ENCODE measurements at places on chromosomes 1 and 21. TPM values are rescaled to one million over a fixed set of nuclear protein-coding genes. Genes with fewer than 3 reads are reported as not detected.

DNA sequence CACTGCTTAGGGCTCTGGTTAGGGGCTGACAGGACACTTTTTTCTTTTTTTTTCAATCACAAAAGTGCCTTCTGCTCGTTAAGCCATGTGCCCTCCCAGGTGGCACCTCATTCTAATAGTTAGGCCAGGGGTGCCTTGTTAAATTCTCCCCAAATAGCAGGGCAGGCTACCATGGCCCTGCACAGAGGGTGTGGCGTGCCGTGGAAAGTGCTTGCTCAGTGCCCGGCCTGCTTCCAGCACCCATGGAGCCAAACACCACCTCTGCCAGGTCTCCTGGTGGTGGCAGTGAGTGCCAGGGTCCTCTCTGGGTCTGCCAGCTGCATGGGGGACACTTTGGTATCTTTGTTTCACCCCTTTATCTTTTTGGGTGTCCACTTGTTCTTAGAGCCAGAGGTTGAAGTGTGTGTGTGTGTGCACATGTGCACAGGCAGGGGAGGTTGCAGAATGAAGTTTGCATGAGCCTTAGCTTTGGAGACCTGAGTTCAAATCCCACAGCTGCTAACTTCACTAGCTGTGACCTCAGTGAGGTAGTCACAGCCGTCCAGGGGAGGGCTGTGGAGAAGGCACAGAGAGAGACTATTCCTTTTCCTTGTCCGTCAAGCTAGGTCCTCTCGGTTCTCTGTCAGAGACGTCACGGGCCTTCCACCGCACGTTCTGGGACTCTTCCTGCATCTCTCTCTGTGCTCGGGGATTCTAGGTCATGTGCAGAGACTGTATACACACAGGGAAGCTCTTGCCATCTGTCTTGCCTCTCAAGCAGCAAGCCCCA is 39.9 kb upstream of the CSF3R start:
- no peak for DNase-seq

- DNase-seq, result no peak
Measured at GRCh38 chr1:147745271-147745670, 15.1 kb downstream of the GJA5 start.

Gene PROX1
- under 0.01 TPM for total RNA-seq

DNA sequence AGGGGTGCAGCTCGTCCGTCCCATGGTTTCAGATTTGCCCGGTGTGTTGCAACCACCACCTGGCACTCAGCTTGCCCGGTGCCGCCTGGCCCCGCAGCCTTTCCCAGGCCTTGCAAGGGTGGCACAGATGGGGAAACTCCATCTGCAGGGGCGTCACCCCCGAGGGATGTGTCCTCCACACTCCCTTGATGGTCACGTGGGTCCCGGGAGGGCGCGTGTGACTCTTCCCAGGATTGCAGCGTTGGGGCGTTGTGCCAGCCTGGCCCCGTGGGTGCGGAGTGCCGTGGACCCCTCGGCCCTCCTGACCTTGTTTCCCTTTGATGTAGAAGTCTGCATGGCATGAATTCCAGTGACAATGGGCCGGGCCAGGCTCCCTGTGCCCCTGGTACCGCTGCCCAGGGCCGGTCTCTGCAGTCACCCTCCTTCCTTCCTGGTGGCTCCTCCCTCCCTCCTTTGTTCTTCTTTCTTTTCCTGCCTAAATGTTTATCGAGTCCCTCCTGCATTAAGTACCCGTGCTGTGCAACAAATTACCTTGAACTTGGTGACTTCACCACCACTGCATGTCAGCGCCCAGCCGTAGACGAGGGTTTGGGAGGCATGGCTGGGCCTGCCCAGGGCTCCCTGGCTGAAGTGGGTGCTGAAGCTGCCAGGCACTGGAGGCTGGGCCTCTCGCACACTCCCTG is 22.9 kb downstream of the RRP1 start:
- peak; percentile 10 for DNase-seq

DNA sequence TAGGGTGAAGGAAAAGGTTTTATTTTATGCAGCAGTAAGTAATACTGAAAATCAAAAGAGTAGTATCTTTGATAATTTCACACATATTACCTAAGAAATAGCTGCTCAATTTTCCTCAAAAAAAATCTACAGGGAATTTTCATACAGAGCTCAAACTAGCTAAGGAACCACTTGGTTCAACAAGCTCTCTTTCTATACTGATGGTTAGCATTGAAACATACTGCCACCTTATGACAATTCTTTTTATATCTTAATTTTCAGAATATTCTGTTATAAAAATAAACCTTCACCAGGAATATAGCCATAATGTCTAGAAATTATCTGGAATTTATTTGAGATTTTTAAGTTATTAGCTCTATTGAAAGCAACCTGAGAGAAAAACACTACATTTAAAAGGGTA is 142.1 kb downstream of the DPYD start:
- DNase-seq, result no peak
